ENCODE measurements at places on chromosomes 16 and 17. TPM values are rescaled to one million over a fixed set of nuclear protein-coding genes. Genes with fewer than 3 reads are reported as not detected.
A peak's percentile ranks its signal among the peaks of the same experiment; 100 is the strongest.

The IL21R gene
- 0.42 TPM for total RNA-seq

The C16orf92 gene
- not detected for total RNA-seq

The MYL11 gene
- total RNA-seq, result not detected

The TP53TG3D gene
- total RNA-seq, result not detected

The CCDC182 gene
- total RNA-seq, result not detected

The RRAD gene
- 36.1 TPM for total RNA-seq

The CMTM4 gene
- total RNA-seq, result 14.3 TPM

GRCh38 chr16:53356478-53357207, 77.6 kb upstream of the RBL2 start:
- H3K27me3 ChIP-seq, result no peaks in the 10 kb centered on the region
- H3K4me1 ChIP-seq, result no peaks in the 10 kb centered on the region
- H3K4me3 ChIP-seq, result no peak overlapping the region
- DNase-seq, result no peak
- no peaks in the 10 kb centered on the region for H3K36me3 ChIP-seq
- H3K27ac ChIP-seq, result no peak overlapping the region

- no peaks in the 10 kb centered on the region for H3K27me3 ChIP-seq
- H3K27ac ChIP-seq, result no peak overlapping the region
- H3K36me3 ChIP-seq, result no peaks in the 10 kb centered on the region
- DNase-seq, result no peak
- no peaks in the 10 kb centered on the region for H3K4me1 ChIP-seq
- H3K4me3 ChIP-seq, result no peak overlapping the region
These were observed 46.5 kb upstream of the MRC2 start for GRCh38 chr17:62580947-62581346.

DNA sequence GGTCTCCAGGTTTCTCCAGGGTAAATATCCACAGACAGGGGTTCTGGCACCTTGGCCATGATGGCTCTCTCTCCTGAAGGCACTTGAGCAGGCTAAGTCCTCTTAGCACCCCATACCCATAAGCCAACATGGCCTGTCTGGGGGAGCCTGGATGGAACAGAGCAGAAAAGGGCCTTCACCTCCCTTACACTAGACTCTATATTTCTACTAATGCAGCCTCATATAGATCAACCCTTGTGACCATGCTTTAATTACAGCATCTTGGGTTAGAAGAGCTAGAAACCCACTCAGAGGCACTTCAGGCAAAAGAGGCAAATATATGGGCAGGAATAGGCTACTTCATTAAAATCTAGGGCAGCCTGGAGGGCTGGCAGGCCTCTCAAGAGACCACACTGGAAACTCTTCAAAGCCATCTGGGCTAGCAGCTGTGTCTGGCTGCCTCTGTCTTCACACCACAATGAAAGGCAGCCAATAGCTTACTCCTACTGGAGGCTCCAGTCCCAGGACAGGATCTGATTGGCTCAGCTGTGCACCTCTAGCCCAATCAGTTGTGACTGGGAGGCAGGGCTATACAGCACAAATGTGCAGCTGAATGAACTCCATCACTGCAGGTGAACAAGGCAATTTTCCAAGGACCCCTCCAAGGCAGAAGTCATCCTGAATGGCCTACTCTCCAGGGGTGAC, 4.7 kb upstream of the CDT1 start:
- H3K4me1 ChIP-seq, result peaks cover 2% of the 10 kb centered on the region
- H3K36me3 ChIP-seq, result no peaks in the 10 kb centered on the region
- no peaks in the 10 kb centered on the region for H3K27me3 ChIP-seq
- no peak overlapping the region for H3K27ac ChIP-seq
- no peak for DNase-seq

GRCh38 chr16:79276501-79276900, 324.0 kb downstream of the MAF start:
- H3K36me3 ChIP-seq, result no peaks in the 10 kb centered on the region
- no peak overlapping the region for H3K4me3 ChIP-seq

- no peak for DNase-seq
- no peaks in the 10 kb centered on the region for H3K27me3 ChIP-seq
- no peak overlapping the region for H3K4me3 ChIP-seq
- H3K4me1 ChIP-seq, result no peaks in the 10 kb centered on the region
- H3K36me3 ChIP-seq, result peaks cover 6% of the 10 kb centered on the region
These were observed 29.3 kb upstream of the RCVRN start for GRCh38 chr17:9934331-9934730.

GRCh38 chr16:49260253-49260652, 21.4 kb downstream of the CBLN1 start:
- H3K36me3 ChIP-seq, result no peaks in the 10 kb centered on the region
- no peak for DNase-seq

DNA sequence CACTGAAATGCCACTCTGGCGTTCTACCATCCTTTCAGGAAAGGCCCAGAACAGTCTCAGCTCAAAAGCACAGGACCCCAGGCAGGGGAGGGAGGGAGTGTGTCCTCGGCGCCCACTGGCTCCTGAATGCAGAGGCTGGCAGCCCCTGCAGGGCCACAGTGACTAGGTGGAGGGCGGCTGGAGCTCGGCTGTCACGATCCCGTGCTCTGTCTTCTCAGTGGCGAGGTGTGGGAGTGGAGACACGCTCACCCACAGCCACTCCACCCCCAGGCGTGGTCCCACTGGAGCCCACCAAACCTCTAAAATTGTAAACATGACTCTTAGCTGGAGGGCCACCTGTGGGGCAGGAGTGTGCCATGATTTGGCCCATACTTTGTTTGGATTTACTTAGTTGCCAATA, 16.4 kb upstream of the FASN start:
- H3K27me3 ChIP-seq, result no peaks in the 10 kb centered on the region
- no peak for DNase-seq

GRCh38 chr16:88807142-88807625, 3.6 kb downstream of the CDT1 start:
- H3K4me1 ChIP-seq, result peaks cover 33% of the 10 kb centered on the region
- no peak for DNase-seq
- H3K27ac ChIP-seq, result no peak overlapping the region

DNA sequence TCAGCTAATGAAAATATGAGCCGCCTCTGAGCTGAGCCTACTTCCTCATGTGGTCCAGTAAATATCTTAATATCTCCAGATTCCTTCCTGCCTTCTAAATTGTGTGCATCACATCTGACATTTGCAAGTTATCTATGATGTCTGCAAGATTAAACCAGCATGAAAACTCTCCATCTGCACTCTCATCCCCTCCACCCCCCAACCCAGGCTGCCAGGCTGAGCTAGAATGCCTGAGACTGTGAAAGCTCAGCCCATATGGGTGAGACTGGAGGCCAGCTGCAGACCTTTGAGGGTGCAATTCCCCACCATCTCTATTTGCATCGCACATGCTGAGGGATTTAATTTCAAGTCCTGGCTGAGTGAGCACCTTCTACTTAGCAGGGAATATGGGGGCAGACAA, 82.8 kb downstream of the ASIC2 start:
- no peaks in the 10 kb centered on the region for H3K4me1 ChIP-seq
- H3K4me3 ChIP-seq, result no peak overlapping the region
- H3K27me3 ChIP-seq, result no peaks in the 10 kb centered on the region
- H3K27ac ChIP-seq, result no peak overlapping the region

- no peak overlapping the region for H3K4me3 ChIP-seq
- H3K4me1 ChIP-seq, result no peaks in the 10 kb centered on the region
- H3K27me3 ChIP-seq, result no peaks in the 10 kb centered on the region
- no peaks in the 10 kb centered on the region for H3K36me3 ChIP-seq
- H3K27ac ChIP-seq, result no peak overlapping the region
These were observed 7.9 kb downstream of the KLHDC4 start for GRCh38 chr16:87757841-87758426.

DNA sequence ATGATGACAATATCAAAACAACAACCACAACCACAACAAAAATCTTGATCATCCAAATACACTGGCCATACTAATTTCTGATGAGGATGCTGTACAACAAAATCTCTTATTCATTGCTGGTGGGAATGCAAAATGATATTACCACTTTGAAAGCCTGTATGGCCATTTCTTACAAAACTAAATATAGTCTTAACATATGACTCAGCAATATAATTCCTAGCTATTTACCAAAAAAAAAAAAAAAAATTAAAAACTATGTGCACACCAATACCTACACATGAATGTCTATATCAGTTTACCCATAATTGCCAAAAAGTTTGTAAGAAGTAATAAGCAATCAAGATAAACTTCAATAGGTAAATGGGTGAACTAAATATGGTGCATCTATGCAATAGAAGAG, 1379.7 kb downstream of the CDH11 start:
- no peaks in the 10 kb centered on the region for H3K4me1 ChIP-seq
- no peak for DNase-seq
- H3K27me3 ChIP-seq, result no peaks in the 10 kb centered on the region
- no peak overlapping the region for H3K27ac ChIP-seq
- H3K4me3 ChIP-seq, result no peak overlapping the region

- H3K4me1 ChIP-seq, result peaks cover 34% of the 10 kb centered on the region
- peak; percentile 34 for DNase-seq
- H3K27me3 ChIP-seq, result no peaks in the 10 kb centered on the region
These were observed 1.5 kb downstream of the HLF start for GRCh38 chr17:55266051-55266957.

Data from adrenal gland (tissue), 19 donors.